NCI-H524 (cell line): ENCODE measurements at places on chromosomes 5 and 9.
A peak's percentile ranks its signal among the peaks of the same experiment; 100 is the strongest.

DNA sequence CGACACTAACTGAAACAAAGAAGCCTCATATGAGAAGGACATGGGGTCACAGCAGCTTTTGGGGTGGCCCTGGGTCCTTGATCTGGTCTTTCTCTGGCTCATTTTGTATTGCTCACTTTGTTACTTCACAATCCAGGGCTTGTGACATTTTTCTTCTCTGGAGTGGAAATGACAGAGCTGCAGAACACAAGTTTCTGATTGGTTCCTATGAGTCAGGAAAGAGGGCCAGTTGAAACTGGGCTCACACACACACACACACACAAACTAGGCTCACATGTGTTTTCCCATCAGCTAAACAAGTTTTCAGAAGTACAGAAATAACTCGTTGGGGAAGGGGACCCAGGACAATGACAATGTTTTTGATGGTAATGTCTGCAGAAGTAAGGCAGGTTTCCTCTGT is 54.3 kb downstream of the TMC1 start:
- no peak for DNase-seq

DNA sequence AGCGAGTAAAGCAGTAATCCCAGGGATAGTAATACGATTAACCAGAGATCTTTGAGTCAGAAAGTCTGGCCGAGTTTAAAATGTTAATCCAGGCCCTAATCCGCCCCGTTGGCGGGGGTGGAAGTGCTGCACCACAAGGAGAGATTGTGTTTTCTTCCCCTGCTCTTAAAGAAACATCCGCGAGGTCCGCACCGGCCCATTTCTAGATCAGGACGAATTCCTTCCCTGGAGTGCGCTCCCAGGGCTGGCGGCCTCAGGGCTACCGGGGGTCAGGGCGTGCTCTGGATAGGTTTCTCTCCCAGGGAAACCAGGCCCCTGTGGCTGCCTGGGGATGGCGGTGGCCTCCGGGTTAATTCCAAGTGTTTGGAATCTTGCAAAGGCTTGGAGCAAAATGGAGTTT is 9.3 kb upstream of the NEUROG1 start:
- peak; percentile 66 for DNase-seq

DNA sequence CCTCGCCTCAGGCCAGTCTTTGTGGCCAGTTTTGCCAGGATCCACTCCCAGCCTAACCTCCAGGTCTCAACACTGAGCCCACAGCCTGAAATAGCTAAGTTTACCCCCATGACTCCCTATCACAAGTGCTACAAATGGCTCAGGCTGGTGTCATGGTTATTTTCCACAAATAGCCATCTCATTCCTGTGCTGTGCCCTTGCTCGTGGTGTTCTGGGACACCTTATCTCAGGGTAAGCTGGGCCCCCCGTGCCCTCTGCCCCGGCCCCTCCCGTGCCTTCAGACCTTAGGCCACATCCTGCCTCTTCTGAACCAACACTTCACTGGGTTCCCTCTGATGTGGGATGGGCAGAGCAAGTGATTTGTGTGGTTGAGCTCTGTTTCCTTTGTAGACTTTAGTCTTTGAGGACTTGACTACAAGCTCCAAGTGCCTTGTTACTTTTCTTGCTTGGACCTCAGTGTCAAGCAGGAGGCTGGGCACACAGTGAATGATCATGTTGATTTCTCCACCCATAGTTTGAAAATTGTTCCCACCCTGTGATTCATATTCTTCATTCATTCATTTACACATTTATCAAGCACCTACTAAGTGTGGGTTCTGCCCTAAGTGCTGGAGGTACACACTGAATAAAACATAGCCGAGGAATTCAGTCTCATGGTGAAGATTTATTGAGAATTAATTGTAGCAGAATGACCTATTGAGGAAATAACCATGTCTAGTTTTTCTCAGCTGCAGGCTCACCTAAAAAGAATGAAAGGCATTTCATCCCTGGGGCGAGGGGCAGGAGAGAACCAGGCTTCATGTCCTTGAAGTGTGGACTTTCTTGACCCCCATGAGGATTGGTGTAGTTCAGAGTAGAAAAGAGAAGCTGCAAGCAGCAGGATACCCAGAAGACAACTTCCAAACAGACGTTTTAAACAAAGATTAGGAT is 84.5 kb upstream of the CTNNA1 start:
- DNase-seq = no peak

- peak; percentile 5 for DNase-seq
Measured at GRCh38 chr9:72856972-72857623, 95.8 kb downstream of the ALDH1A1 start.

DNA sequence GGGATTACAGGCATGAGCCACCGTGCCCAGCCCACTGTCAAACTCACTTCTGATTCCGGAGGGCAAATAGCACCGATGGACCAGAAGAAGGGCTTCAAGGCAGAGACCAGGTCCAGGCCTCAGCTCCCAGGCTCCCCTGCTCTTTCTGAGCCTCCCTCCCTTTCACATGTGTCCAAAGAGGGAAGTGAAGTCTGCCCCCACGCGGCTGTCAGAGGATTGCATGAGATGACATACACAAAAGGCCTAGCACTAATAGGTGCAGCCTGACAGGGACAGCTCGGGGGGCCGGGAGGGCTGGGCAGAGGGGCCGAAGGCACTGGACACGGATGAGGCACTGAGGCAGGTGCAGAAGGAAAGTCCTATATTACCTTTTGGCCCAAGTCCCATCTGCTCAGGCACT is 16.1 kb downstream of the FBP1 start:
- DNase-seq = peak; percentile 73

DNA sequence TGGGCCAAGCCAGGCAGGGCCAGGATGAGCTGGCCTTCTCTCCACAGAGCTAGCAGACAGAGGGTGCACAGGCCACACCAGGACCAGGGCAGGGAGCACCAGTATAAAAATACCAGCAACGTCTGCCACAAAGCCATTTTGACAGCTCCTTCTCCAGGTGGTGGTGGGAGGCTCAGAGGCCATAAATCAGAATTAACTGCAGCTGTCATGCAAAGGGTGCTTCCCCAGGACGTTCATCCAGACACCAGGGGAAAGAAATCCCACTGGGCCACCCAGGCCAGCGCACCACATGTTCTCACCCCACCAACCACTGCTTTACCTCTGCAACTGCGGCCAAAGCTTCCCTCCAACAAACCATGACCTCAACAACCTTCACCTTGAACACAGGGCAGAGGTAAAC is 403.7 kb upstream of the TRPC7 start:
- DNase-seq = peak; percentile 71

DNA sequence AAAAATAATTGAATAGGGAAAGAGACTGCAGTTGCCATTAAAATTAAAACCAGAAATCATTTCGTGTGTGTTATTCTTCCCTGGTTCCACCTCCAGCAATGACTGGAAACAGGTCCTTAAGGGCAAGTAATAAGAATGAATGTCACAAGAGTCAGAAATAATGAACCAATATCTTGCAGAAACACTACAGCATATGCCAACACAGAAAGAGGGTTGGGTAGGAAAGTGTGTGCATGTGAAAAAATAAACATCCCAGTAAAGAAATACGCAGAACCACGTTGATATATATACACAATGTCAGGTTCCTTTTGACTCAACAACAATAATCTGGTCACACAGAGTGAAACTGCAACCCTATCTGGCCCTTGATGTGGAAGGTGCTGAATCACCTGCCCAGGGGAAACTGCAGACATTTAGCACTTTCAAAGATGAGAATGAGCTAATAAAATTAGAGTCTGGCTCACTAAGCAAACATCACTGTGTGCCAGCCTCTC is 15.0 kb downstream of the HMHB1 start:
- no peak for DNase-seq

- DNase-seq = no peak
Measured at GRCh38 chr5:152246401-152246800, 158.7 kb downstream of the NMUR2 start.

GRCh38 chr9:132042324-132042723 is 37.3 kb downstream of the MED27 start:
- DNase-seq = peak; percentile 87

GRCh38 chr9:25939126-25939525 is 260.9 kb upstream of the TUSC1 start:
- no peak for DNase-seq

GRCh38 chr5:146620669-146621051 is 104.7 kb upstream of the GPR151 start:
- peak; percentile 93 for DNase-seq

DNA sequence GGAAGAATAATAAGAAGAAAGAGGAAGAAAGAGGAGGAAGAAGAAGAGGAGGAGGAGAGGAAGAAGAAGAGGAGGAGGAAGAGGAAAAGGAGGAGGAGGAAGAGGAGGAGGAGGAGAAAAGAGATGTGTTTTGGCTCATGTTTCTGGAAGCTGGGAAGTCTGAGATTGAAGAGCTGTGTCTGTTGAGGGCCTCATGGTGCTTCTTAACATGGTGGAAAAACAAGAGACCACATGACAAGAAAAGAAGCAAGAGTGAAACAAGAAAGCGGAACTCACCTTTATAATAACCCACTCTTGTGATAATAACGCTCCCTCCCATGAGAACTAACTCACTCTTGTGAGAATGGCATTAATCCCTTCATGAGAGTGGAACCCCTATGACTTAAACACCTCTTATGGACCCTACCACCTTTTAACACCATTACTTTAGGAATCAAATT is 36.1 kb upstream of the RANBP6 start:
- no peak for DNase-seq

- DNase-seq = no peak
Measured at GRCh38 chr9:99004115-99004514, 60.4 kb downstream of the COL15A1 start.
